ENCODE measurements at places on chromosomes 11 and 22.

GRCh38 chr11:92753161-92753560 lies 216.3 kb upstream of the MTNR1B start:
- DNase-seq, result no peak

GRCh38 chr11:80155412-80156017 lies 714.7 kb upstream of the TENM4 start:
- no peak for DNase-seq

- DNase-seq, result no peak
These were observed 45.4 kb downstream of the CASP12 start for GRCh38 chr11:104852811-104853210.

- no peak for DNase-seq
These were observed 46.7 kb downstream of the MEI1 start for GRCh38 chr22:41745968-41746367.

GRCh38 chr11:36447947-36448346 lies 62.1 kb downstream of the TRAF6 start:
- DNase-seq, result no peak

GRCh38 chr11:127119356-127119755 lies 118.8 kb upstream of the KIRREL3 start:
- no peak for DNase-seq

- no peak for DNase-seq
These were observed 63.7 kb downstream of the DSCAML1 start for GRCh38 chr11:117733316-117733715.
